ENCODE measurements at places on chromosomes 6 and 20.

DNA sequence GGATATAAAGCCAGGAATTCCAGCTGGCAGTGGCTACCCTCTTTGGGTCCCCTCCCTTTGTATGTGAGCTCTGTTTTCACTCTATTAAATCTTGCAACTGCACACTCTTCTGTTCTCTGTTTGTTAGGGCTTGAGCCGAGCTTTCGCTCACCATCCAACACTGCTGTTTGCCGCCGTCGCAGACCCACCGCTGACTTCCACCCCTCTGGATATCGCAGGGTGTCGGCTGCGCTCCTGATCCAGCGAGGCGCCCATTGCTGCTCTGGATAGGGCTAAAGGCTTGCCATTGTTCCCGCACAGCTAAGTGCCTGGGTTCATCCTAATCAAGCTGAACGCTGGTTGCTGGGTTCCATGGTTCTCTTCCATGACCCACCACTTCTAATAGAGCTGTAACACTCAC is 1433.5 kb upstream of the ADGRB3 start:
- no peak for DNase-seq
- no peaks in the 10 kb centered on the region for H3K36me3 ChIP-seq
- H3K4me1 ChIP-seq: no peaks in the 10 kb centered on the region
- no peak overlapping the region for H3K27ac ChIP-seq

DNA sequence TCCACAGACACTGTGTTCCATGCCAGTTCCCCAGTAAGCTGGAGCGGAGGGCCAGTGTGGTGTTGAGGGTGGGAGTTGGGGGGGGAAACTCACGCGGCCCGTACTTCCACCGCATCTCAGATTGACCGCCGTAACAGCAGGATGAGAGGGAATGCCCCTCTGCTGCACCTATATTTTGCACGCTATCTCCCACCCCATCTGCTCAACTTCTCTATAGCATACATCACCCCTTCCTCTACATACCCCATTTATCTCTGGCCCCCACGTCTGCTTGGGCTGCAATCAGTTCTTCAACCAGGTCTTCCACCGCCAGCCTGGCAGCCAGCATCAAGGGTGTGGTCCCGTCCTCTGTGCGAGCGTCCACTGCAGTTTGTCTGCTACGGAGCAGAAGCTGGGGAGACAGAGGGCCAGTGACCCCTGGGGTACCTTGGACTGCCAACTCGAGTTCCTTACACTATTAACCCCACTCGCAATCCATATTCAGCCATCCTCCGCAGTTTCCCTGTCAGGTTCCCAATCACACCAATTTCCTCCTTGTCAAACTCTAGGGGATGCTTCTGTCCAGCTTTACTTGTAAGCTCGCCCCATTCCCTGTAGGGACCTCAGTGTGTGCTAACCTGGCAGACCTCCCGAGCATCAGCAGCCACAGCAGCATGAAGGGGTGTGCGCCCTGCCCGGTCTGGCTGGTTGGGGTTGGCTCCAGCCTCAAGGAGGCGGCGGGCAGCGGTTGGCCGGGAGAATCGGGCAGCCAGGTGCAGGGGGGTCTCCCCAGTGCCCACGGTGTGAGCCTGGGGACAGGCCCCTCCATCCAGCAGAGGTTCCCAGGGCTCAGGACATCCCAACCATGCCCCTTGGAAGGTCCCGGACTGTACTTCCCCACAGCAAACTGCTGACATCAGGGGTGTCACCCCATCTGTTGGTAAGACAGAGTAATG is 4.5 kb upstream of the GPSM3 start:
- H3K27me3 ChIP-seq: no peaks in the 10 kb centered on the region
- no peak for DNase-seq
- no peak overlapping the region for H3K4me3 ChIP-seq
- peak overlapping the region; percentile 99 for H3K27ac ChIP-seq
- H3K36me3 ChIP-seq: no peaks in the 10 kb centered on the region

GRCh38 chr6:40347571-40348011 is 239.6 kb downstream of the LRFN2 start:
- H3K27ac ChIP-seq: no peak overlapping the region
- H3K4me3 ChIP-seq: no peak overlapping the region
- no peaks in the 10 kb centered on the region for H3K4me1 ChIP-seq

GRCh38 chr6:135870722-135871121 is 19.2 kb downstream of the PDE7B start:
- no peaks in the 10 kb centered on the region for H3K36me3 ChIP-seq
- no peak for DNase-seq
- H3K27me3 ChIP-seq: no peaks in the 10 kb centered on the region
- no peaks in the 10 kb centered on the region for H3K4me1 ChIP-seq

DNA sequence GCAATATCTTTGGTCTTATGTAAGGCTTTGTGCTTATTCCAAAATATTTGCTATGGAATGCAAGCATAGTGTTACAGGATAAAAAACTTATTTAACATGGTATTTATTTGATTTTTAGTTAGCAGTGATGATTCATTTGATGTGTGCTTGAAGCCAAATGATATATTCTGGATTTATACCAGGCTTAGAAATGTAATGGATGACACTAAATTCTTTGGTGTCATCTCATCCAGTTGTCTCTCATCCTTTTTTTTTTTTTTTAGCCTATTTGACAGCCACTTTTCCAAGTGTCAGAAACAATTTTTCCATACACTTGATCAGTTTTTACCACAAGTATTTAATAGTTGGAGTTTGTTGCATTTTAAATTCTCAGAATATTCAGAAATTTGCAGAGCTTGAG is 515.3 kb downstream of the CDKAL1 start:
- no peaks in the 10 kb centered on the region for H3K36me3 ChIP-seq
- DNase-seq: no peak
- H3K27me3 ChIP-seq: no peaks in the 10 kb centered on the region
- no peak overlapping the region for H3K4me3 ChIP-seq
- H3K27ac ChIP-seq: no peak overlapping the region
- peaks cover 14% of the 10 kb centered on the region for H3K4me1 ChIP-seq

- DNase-seq: peak; percentile 42
- H3K36me3 ChIP-seq: no peaks in the 10 kb centered on the region
- H3K27ac ChIP-seq: peak overlapping the region; percentile 14
- H3K27me3 ChIP-seq: no peaks in the 10 kb centered on the region
- H3K4me1 ChIP-seq: no peaks in the 10 kb centered on the region
- H3K4me3 ChIP-seq: no peak overlapping the region
Observed at GRCh38 chr20:44692932-44693480, 22.2 kb upstream of the CCN5 start.

- no peaks in the 10 kb centered on the region for H3K27me3 ChIP-seq
- no peak overlapping the region for H3K4me3 ChIP-seq
- DNase-seq: no peak
- H3K4me1 ChIP-seq: no peaks in the 10 kb centered on the region
Observed at GRCh38 chr6:40520084-40520483, 67.1 kb downstream of the LRFN2 start.

DNA sequence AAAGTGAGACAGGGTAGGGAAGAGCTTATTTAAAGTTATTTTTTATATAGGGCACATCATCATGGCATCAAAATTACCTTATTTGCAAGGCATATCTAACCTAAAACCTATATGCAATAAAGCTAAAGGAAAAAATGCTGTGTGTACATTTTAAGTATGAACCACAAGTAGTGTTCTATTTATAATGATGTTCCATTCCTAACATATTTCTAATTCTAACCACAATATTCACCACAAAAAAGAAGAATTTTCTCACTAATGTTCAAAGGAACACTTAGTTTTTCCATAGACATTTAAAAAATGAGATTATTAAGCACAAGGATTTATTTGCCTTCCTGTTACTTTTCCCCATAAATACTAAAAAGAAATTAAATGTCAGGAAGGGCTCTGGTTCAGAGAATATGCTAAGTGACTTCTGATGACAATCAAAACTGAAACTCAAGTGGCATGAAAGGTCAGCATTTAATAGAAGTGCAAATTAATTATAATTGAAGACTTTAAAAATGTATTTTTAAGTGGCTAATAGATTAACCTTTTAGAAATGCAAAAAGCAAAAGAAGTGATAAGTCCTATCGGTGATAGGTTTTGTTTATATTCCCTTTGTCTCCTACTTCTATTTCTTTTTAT is 25.1 kb downstream of the GPR63 start:
- no peak overlapping the region for H3K27ac ChIP-seq
- no peaks in the 10 kb centered on the region for H3K36me3 ChIP-seq
- H3K27me3 ChIP-seq: no peaks in the 10 kb centered on the region
- no peak overlapping the region for H3K4me3 ChIP-seq
- no peak for DNase-seq

GRCh38 chr6:162973151-162973872 is 245.5 kb downstream of the PACRG start:
- no peak overlapping the region for H3K4me3 ChIP-seq
- no peaks in the 10 kb centered on the region for H3K4me1 ChIP-seq
- no peak overlapping the region for H3K27ac ChIP-seq

DNA sequence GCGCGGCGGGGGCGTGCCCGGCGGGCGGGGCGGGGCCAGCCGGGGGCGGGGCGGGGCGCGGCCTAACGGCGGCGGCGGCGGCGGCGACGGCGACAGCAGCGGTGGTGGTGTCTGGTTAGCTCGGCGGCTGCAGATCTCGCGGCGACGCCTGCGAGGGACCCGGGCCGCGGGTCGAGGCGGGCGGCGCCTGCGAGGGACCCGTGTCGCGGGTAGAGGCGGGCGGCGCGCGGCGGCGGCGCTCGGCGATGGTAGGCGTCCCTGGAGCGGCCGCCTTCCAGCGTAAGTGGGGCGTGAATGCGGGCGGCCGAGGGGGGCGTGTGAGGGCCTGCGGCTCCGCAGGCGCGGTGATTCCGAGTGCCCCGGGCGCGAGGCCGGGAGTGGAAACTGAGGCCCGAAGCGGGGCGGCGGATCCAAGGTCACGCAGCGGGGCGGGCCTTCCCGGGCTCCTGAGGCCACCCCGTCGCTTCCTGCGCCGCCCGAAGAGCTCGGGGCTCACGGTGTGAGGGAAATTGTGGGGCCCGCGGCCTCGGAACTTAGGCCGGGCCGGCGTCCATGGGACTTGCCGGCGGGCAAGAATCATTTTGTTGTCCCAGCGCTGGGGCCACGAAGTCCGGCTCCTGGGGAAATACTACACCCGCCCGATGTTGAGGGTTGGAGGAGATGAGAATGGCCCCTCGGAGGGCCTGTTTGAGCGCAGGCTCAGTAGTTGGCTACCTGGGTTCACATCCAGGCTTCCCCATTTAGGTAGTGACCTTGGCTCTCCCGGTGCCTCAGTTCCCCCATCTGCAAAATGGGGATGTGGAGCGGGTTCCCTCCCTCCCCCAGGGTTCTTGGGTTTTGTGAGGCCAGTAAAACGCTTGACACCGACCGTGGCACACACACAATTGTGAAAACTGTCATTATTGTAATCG is at the start of gene CBFA2T2:
TSS of gene CBFA2T2 (plus strand) at position 74 of the 911 bp plus-strand sequence. CDS start at position 246, 172 bp downstream.
- peak within 1 kb of the TSS; percentile 60 for H3K4me3 ChIP-seq
- H3K36me3 ChIP-seq: no peaks in the 10 kb centered on the region
- H3K4me1 ChIP-seq: peaks cover 8% of the 10 kb centered on the region
- DNase-seq: no peak

DNA sequence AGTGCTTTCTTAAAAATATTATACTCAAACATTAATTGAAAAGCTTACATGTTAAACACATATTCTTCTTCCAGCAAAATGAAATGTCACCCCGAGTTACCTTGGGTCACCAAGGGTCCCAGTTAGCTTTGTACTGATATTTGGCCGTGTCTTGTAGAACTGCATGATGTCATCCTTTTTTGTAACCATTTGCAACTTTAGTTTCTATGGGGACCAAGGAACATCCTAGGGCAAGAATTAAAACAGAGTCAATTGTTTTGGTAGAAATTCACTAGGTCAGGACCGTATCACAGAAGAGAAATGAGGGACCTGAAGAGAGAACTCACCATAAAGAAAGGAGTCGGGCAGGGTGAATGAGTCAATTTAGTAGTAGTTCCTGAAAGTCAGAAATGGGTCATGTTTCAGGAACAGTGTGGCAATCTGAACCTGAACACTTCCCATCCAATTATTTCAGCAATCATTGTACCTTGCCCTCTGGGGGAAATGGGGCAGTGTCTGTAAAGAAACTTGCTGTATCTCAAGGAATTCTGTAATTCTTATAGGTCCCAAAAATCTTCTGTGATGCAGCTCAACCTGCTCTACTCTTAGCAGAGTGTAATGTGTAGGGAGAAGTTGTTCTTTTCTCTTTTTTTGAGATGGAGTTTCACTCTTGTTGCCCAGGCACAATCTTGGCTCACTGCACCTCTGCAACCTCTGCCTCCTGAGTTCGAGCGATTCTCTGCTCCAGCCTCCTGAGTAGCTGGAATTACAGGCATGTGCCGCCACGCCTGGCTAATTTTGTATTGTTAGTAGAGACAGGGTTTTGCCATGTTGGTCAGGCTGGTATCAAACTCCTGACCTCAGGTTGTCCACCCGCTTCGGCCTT is 5.3 kb upstream of the AKAP7 start:
- no peak for DNase-seq
- H3K4me3 ChIP-seq: no peak overlapping the region
- no peaks in the 10 kb centered on the region for H3K27me3 ChIP-seq

DNA sequence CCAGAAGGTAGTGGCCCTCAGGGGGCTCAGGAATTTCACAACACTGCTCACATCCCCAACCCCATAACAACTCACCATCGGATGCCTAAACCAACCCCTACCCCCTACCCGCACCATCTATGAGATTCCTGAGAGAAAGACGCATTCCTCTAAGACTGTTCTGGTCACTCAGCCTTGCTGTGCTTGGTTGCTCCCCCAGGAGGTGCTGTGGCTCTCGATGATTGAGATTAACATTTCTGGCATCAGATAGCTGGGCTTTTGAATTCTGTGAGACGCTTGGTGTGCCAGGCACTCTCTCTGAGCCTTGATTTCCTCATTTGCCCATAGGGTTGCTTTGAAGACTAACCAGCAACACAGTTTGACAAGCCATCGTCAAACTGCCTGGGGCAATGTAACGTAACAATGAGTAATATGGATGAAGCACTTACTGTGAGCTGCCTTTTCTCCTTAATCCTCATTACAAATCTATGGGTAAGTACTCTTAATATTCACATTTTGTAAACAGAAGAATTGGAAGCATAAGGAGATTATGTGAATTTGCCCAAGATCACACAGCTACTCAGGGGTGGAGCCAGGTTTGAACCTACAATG is 978 bp downstream of the WFDC6 start:
- no peaks in the 10 kb centered on the region for H3K36me3 ChIP-seq
- no peaks in the 10 kb centered on the region for H3K4me1 ChIP-seq
- H3K27me3 ChIP-seq: no peaks in the 10 kb centered on the region
- H3K4me3 ChIP-seq: no peak overlapping the region
- no peak for DNase-seq

- no peaks in the 10 kb centered on the region for H3K36me3 ChIP-seq
- no peaks in the 10 kb centered on the region for H3K4me1 ChIP-seq
Observed at GRCh38 chr6:119742188-119742803, 392.7 kb upstream of the MAN1A1 start.

- H3K4me3 ChIP-seq: no peak overlapping the region
- no peak for DNase-seq
- H3K4me1 ChIP-seq: no peaks in the 10 kb centered on the region
- peaks cover 10% of the 10 kb centered on the region for H3K36me3 ChIP-seq
Observed at GRCh38 chr6:166436195-166437139, 53.7 kb upstream of the MPC1 start.

Measured in thyroid gland (tissue), 4 donors.